ENCODE measurements at places on chromosomes 11 and 22.

DNA sequence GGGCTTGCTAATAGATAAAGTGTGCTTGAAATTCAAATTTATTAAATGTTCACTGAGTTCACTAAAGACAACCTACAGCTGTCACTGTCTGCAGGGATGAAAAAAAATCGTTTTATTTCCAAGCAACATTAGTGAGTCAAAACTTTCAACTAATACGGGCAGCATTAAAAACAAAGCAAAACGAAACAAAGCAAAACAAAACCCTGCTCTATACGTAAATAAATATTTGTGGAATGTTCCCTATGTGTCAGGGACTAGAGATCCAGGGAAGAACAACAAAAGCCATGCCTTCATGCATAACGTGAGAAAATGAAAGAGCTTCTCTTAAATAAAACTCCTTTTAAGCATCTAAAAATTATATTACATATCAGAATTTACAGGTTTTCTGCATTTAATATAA, 553 bp downstream of the NAALAD2 start:
- no peak for DNase-seq

GRCh38 chr11:70522309-70522592, 123.9 kb downstream of the CTTN start:
- DNase-seq: no peak

DNA sequence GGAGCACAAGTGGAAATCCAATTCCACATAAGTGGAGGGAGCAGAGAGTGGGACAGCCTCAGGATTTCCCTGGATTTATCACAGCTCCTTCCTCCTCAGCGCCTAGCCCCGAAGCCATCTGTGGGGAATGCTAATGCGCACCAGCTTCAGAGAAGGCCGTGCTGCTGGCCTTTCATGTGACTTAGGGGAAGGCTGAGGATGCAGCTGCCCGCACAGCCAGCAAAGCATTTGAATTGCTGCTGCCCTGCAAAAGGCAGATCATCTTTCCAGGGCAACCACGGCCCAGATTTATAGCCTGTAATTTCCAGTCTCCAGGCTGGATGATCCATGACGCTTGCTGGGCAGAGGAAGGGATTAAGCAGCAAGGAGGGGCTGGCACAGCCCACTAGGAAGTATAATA, 29.9 kb downstream of the SYN3 start:
- DNase-seq: no peak

DNA sequence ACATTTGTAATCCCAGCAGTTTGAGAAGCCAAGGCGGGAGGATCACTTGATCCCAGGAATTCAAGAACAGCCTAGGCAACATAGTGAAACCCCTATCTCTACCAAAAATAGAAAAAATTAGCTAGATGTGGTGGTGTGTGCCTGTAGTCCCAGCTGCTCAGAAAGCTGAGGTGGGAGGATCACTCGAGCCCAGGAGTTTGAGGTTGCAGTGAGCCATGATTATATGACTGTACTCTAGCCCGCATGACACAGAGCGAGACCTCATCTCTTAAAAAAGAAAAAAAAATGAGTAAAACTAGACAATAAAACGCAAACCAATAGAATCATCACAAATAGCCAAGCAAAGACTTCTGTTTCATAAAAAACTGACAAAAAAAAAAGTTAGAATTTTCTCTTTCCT, 21.8 kb downstream of the NUCB2 start:
- no peak for DNase-seq

DNA sequence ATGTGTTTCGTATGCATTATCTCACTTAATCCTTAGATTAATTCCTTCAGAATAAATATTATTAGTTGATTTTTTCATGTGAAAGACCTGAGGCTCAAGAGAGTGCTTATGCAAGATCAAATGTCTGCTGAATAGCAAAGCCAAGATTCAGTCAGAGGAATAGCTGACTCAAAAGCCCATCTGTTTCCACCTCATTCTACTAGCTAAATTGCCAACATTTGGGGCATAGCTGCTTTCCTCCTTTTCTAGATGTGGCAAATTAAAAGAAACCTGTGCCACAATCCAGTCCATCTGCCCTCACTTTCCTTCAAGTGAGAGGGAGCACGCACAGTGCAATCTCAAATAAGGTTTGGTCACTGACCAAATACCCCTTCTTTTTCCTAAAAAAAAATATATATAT, 121.1 kb downstream of the PAX6 start:
- no peak for DNase-seq

All from CD4-positive, alpha-beta T cell treated with Interleukin-4 for 1 hour (primary cell).